ENCODE measurements at places on chromosomes 3 and 15.

DNA sequence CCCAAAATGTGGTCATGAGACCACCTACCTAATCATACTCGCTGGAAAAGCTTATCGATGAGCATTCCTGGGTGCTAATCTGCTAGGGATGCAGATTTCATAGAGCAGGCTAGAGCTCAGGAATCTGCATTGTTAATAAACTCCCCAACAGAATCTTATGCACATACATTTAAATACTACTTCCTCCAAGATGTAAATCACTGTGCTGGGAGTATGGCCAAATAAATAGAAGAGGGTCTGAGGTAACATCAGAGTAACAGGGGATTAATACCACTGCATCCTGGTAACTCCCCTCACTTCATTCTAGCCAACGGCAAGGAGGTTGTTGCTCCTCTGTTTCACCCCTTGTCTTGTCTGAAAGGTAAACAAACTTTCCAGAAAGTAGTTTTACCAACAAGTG is 118.3 kb upstream of the SEMA6D start:
- no peak for DNase-seq

DNA sequence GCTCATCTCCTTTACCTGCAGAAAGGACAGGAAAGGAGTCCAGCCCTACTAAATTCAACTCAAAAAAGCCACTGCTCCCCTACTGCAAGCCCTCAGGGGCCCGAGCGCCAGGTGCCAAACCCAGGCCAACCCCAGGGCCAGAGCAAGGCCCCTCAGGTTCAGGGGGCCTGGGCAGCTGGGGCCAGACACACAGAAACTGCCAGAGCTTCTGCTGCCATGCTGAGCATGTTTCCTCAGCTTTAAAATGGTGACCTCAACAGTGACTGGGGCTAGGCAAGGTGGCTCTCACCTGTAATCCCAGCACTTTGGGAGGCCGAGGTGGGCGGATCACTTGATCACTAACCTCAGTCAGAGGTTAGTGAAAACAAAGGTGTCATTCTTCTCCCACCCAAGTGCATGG is 38.8 kb downstream of the KLHL25 start:
- no peak for DNase-seq

- DNase-seq, result no peak
These were observed 8.2 kb downstream of the TBC1D23 start for GRCh38 chr3:100269001-100269400.

GRCh38 chr3:51966922-51967383 is 301 bp downstream of the PCBP4 start:
- no peak for DNase-seq

- DNase-seq, result no peak
These were observed 92.3 kb downstream of the TMEM212 start for GRCh38 chr3:171935261-171936123.

DNA sequence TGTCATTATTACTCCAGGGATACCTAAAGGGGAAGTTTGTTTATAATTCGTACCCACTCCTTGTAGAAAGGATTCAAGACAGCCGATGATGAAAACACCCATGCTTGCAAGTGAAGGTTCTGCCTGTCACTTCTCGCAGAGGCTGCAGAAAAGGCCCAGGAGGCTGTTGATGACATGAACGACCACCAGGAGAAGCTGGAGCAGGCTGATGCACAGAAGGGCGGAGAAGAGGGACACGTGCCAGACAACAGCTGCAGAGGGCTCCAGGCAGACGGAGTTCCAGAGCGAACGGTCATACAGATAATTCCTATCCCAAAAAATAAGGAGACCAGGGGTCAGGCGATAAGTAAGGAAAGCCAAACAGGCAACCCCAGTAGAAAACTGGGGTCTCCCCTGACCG is 5.7 kb upstream of the DYNLT2B start:
- DNase-seq, result peak; percentile 48

Data from fibroblast of skin of right biceps (primary cell).